PC-9 (cell line): ENCODE measurements at places on chromosomes 11 and 22. TPM values are rescaled to one million over a fixed set of nuclear protein-coding genes. Genes with fewer than 3 reads are reported as not detected.

DNA sequence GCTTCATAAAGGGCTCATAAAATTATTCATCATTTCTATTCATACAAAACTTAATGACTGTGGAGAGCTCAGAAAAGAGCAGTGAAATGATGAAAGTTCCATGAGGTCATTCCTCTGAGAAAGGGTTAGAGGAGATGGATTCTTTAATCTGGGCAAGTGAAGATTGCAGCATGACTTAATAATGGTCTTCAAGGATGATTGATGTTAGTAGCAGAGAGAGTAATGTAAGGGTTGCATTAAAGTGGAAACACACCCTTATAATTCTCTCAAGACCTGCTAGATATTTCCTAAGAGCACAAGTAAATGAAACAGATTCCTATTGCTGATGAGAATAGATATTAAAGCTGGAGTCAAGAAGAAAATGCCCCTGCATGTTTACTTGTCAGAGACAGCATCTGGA is 711.6 kb upstream of the ANO5 start:
- H3K27ac ChIP-seq: no peak overlapping the region
- H3K27me3 ChIP-seq: no peaks in the 10 kb centered on the region
- no peak overlapping the region for H3K4me3 ChIP-seq
- no peaks in the 10 kb centered on the region for H3K4me1 ChIP-seq

DNA sequence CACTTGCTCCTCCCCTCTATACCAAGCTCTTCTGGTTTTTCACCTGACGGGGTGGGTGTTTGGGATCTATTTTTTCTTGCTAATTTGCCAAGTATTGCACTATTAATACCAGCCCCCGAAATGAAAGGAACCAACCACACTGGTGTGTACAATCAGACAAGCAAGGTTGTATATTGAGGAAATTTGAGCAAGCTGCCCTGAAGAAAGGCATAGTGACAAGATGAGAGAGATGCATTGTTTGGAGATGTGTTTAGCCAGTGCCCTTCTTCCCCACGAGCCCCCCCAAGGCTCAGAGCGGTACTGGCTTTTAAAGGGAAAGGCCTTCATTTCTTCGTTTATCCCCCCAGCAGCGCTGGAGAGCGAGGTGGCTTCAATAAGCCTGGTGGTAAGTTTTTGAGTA is 15.2 kb upstream of the GAS2L1 start:
- no peak for DNase-seq
- H3K4me1 ChIP-seq: no peaks in the 10 kb centered on the region
- H3K27ac ChIP-seq: no peak overlapping the region
- H3K4me3 ChIP-seq: no peak overlapping the region
- H3K36me3 ChIP-seq: peaks cover 84% of the 10 kb centered on the region

DNA sequence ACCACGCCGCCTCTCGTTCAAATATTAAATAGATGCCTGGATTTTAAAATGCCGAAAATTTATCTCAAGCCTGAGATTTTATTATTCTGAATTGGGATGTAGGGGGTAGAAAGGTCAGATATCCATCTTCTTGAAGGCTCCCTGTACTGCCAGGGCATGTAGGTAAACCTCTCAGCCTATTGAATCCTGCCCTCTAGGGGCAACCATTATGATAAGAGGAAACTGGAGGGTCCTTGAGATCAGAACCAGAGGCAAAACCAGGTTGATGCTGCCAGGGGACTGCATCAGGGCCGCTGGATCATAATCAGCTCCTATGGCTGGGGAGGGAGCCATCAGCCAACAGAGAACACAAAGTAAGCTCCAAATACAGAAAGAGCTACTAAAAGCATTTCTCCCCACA is 92.4 kb downstream of the KCNC1 start:
- H3K27ac ChIP-seq: no peak overlapping the region
- H3K27me3 ChIP-seq: no peaks in the 10 kb centered on the region
- no peaks in the 10 kb centered on the region for H3K4me1 ChIP-seq
- no peak for DNase-seq

DNA sequence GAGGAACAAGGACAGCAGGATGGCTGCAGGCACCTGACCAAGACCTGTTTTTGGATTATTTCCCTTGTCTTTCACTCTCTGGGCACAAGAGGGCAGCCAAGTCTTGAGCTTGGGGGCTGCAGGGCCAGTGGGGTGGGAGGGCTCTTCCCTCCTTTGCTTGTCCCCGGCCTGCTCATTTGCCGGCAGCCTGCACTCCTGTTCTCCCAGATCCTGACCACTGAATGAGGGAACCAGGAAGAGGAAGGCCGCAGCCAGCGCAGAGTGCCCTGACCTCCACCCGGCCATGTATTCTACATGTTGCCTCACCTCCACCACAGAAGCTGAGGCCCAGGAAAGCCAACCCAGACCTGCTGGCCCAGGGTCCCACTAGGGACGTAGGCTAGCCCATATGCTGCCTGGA is 15.5 kb upstream of the NNMT start:
- H3K36me3 ChIP-seq: no peaks in the 10 kb centered on the region
- peaks cover 15% of the 10 kb centered on the region; the same call in 1 of the 2 replicates for H3K27me3 ChIP-seq
- H3K27ac ChIP-seq: no peak overlapping the region

GRCh38 chr11:134079317-134079716 is 10.4 kb downstream of the JAM3 start:
- no peak for DNase-seq
- H3K36me3 ChIP-seq: no peaks in the 10 kb centered on the region
- peaks cover 72% of the 10 kb centered on the region for H3K27me3 ChIP-seq
- H3K4me3 ChIP-seq: no peak overlapping the region

Gene FXYD2
- total RNA-seq: not detected in 2 replicates

Gene TEX12
- total RNA-seq: not detected in 2 replicates

Gene FAM83F
- 8.1 and 9.1 TPM in 2 replicates for total RNA-seq
